ENCODE measurements at places on chromosomes 12 and 14.

DNA sequence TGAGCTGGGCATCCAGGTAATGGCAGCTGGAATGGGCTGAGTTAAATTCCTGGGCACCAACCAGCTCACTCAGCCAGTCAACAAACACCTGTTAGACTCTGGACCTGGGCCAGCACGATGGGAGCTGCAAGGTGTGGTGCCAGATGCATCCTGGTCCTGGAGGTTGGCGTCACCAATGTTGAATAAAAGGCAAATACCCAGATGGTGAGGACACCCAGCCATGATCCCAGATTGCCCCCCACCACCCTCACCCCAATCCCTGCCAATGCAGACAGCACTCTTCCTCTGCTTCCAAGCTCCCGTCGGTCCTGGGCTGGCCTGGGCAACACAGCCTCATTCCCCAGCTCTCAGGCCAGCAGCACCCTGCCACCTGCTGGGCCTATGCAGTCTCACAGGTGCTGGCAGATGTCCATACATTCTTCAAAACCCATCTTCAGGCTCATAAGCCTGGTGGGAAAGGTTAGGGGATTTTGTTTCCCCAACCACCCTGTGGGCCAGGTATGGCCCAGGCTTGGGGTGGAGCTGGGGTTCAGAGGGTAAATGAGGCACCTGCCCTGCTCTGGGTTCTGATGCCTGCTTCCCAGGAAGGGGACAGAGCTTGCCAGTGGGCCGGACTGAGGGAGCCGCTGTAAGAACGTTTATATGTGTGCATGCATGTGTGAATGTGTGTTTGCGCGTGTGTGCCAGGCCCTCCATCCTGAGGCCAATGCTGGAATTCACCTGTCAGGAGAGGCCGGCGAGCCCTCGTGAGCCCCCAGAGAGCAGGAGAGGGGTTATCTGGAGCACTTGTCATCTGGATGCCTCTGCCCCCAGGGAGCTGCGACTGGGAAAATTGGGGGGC lies 58.0 kb downstream of the LGMN start:
- DNase-seq, result no peak

GRCh38 chr12:14442221-14442881 lies 76.9 kb downstream of the ATF7IP start:
- no peak for DNase-seq

DNA sequence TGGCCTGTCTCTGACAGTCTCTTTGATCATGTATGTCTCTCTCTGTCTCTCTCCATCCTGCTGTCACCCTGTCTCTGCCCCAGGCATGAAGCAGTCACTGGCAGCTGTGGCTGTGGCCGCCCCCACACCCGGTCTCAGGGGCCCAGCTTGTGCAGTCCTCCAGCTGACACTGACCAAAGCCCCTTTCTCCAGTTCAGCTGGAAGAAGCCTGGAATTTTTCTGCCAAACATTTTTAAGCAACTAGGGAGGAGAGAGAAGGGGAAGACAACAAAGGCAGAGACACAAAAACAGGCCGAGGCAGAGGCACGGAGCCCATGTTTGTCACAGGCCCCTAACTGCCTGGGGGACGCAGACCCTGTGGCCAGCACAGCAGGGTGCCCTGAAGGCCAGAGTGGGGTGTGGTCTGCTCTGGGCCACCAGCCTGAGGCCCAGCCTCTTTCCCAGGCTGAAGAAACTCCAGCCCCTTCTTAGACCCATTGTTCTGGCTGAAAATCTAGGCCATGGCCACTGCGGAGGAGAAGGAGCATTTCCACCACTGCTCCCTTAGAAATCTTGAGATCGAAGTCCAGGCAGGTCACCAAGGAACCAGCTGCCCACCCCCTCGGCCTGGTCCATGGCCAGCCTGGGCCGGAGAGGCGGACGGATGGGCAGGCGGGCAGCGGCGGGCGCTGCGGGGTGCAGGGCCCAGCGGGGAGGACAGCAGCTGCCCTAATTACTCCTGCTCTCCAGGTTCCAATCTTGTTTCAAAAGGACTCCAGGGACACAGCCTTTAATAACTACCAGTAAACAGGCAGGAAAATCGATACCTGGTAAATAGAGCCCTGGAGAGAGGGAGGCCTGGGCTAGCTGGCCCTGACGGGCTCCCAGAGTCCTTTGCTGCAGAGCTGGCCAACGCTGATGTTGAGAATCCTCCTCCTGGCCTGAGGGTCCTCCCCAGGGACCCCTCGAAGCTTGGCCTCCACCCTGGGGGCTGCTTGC lies 14.9 kb downstream of the DTX1 start:
- peak; percentile 9 for DNase-seq

DNA sequence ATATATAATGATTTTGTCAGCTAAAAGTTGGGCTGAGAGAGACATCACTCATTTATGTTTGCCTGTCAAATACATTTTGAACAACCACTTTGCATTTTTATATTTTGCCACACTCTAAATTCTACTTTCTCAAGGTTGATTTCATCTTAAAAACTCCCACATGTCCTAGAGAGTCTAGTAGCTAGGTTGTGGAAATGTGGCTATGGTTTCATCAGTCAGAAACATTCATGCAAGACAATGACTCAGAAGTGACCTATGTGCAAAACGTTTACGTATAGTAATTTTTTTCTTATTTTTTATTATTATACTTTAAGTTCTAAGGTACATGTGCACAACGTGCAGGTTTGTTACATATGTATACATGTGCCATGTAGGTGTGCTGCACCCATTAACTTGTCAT lies 27.4 kb upstream of the PRKD1 start:
- DNase-seq, result no peak

DNA sequence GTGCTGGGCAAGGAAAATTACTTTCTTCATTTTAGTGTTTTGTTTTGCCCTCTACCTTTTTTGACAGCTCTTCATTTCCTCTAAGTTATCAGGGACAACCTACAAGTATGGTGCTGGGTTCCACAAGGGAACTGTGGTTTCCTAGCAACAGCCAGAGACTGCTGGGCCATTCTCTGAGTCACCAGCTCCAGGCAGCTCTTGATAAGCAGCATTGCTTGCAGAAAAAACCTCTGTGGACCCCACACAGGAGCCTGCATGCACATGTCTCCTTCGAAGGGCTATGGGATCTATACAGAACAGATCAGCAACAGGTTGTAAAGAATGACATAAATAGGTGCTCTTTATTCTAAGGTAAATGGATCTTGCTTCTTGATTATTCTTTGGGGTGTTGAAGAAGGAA lies 81.0 kb upstream of the CCDC196 start:
- peak; percentile 3 for DNase-seq

DNA sequence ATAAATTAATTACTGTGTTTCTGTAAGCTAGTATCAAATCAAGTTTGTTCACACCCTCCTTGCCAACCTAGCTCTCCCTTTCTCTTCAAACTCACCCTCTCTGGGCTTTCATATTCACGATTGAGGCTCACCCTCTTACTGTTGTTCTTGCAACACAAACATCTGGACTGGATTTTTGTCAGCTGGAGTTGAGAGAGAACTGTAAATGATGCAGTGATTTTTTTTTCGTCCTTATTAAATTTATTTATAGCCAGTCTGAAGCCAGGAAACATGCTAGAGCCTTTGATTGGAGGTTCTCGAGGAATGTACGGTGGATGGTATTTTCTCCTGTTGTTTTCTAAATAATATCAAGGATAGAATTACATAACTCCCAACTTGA lies 485.1 kb downstream of the ZFP36L1 start:
- no peak for DNase-seq

GRCh38 chr14:54440476-54440872 lies 700 bp downstream of the CNIH1 start:
- no peak for DNase-seq

- peak; percentile 53 for DNase-seq
Measured at GRCh38 chr12:98399532-98399931, 115.9 kb upstream of the TMPO start.
